ENCODE measurements at places on chromosomes 16 and 17.

DNA sequence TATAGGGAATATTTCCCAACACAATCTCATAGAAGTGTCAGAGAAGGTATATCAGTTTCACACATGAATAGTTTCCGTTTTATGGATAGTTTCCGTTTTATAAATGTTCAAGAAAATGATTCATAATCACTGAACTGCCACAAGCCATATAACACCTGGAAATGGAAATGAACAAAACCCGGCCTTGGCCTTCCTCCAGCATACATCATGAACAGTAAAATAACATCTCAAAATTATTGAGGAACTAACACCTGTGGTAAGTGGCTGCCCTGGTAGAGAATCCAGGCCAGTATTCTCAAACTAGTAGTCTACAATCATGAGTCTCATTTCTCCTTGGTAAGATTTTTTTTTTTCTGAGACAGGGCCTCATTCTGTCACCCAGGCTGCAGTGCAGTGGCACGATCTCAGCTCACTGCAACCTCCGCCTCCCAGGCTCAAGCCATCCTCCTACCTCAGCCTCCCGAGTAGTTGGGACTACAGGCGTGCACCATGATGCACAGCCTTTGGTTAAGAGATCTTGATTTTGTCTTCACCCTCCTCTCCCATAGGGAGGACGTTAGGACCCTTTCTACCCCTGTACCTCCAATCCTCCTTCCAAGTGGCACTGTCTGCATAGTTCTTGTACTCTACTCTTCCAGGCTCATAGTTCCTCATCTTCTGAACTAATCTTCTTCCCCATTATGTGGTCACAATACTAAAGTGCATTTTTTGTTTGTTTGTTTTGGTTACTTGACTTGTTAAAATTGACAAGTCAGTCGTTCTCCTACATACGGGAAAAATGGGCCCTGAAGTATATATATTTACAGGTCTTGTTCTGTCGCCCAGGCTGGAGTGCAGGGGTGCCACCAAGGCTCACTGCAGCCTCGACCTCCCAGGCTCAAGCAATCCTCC lies 15.0 kb upstream of the RGS9 start:
- no peak for DNase-seq

DNA sequence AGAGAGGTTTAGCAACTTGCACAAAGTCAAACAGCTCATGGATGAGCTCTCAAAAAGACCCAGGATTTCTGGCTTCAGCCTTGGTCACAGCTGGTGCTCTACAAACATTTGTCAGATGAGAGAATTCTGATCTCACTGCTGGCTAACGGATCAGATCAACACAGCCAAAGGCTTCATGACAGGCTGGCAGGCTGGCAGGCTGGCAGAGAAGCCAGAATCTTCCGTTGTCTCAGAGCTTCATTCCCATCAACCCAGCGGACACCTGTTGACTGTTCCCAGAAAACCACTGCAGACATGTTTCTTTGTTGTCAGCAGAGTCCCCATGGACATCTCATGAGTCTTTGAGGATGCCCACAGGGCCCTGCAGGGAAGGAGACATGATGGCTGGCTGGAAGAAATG lies 303.8 kb upstream of the ASIC2 start:
- DNase-seq = no peak

- DNase-seq = no peak
Observed at GRCh38 chr17:39629898-39630297, 3.1 kb downstream of the PPP1R1B start.

GRCh38 chr16:1620391-1620790 lies 8.2 kb downstream of the CRAMP1 start:
- no peak for DNase-seq

DNA sequence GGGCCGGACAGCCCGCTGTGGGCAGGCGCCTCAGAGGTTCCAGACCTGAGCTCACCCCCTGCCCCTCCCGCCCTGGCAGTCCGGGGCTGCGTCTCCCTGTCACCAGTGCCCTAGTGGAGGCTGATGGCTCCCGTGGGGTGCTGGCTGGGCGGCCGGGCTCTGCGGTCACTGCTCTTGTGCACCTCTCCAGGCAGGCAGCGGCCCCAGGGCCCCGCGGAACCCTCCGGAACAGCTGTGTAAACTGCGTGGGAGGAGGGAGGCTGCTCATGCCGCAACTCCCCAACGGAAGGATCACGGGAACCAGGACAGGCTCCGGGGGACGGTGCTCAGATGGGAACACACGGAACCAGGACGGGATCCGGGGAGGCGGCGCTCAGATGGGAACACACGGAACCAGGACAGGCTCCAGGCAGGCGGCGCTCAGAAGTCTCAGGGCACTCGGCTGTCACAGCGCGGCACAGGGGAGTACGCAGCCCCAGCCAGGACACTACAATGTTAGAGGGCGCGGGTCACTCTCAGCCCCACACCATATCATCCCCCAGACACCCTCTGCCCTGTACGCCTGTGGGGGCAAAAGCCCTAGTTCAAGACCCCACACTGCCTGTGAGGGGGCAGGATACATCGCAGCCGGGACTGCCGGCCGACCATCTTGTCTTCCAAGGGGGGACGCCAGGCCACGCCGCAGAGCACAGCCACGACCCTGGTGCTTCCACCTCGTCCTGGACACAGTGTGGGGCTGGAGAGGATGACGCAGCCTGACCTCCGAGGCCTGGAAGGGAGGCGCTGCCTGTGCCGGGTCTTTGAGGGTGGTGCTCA lies 74.0 kb upstream of the GNG13 start:
- DNase-seq = no peak

GRCh38 chr16:11586378-11586855 lies 302 bp downstream of the LITAF start:
- no peak for DNase-seq

DNA sequence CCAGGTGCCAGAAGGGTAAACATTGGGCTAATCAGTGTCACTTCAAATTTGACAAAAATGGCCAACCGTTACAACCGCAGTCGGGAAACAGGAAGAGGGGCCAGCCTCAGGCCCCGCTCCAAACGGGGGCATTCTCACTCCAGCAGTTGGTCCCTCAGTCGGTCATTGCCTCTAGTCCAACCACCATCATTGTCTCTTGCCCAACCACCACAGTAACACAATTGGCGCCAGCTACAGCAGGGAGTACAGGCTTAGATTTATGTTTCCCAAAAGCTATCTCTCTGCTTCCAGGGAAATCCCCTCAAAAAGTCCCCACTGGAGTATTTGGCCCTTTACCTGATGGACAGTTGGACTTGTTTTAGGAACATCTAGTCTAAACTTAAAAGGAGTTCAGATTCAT lies 20.3 kb downstream of the ALOX15B start:
- DNase-seq = no peak

DNA sequence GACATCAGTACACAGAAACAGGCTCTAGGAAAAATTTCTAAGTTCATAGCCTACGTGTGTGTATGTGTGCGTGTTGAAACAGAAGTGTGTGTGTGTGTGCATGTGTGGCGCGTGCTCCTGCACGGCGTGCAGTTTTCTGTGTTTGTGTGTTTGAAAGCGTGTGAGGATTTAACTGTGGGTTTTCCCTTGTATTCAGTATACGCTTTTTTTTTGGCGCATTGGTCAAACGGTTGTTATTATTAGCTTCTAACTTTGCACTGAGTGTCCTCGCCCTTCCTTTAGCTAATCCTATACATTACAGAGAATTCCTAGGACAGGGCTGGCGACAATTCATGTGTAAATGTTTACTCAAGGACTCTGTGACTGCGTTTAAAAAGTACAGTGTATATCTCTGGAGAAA lies 23.0 kb downstream of the TMC6 start:
- no peak for DNase-seq

- DNase-seq = peak; percentile 88
Observed at GRCh38 chr17:41625602-41626001, 1.2 kb upstream of the KRT17 start.

DNA sequence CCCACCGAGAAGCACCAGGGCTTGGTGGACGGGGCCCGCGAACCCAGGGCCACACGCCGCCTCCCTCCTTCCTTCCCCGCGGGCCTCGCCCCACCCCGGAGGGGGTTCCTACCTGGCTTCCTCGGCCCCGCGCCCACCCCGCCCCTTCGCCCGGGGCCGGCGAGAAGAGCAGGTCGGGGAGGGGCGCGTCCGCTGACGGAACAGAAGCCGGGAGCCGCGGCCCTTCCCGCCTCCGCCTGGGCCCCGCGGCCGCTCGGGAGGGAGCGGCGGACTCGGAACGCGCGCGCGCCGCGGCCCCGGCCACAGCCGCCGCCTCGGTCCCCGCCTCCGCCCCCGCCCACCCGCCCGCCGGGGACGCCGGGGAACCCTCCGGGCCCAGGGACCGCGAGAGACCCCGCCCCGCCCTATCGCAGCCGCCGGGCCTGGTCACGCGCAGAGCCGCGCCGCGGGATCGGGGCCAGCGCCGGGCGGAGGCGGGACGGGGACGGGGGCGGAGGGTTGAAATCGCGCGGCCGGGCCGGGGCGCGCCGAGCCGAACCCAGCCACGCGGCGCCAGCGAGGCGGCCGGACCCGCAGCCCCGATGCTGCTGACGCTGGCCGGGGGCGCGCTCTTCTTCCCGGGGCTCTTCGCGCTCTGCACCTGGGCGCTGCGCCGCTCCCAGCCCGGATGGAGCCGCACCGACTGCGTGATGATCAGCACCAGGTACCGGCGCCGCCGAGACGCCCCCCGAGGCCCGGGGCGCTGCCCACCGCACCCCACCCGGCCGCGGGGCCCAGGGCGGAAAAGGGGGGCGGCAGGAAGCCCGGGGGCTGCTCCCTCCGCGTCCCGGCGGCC lies at the start of gene TLCD3A:
Gene TLCD3A (plus strand): TSS at position 530 of the 835 bp plus-strand sequence. CDS start 52 bp downstream, at position 582.
- DNase-seq = no peak

DNA sequence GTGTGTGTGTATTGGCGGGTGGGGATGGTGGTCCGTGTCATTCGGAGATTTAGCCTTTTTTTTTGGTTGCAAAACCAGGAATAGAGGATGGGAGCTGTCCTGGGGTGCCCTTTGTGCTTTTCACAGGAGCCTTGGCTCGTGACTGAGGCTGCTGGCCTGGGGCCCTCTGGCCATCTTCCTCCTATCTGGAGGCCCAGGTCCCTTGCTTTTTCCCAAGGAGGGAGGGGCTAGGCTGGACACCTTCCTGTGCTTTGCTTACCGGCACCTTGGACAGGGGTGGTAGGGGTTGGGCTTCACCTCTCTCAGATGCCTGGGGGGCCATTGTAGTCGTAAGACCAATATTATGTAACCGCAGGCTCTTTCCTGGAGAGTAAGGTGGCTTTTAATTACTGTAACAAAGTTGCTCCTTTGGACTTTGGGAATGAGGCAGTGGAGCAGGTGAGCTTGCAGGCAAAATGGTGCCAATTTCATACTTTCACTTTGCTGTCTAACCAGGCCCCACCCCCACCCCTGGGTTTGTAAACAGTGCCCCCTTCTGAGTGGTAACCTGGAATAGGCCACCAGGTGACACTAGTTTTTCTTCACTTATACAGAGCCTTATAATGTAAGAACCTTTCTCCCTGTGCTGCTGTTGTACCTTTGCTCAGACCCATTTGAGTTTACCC lies 1.2 kb downstream of the DYNLL2 start:
- DNase-seq = no peak

DNA sequence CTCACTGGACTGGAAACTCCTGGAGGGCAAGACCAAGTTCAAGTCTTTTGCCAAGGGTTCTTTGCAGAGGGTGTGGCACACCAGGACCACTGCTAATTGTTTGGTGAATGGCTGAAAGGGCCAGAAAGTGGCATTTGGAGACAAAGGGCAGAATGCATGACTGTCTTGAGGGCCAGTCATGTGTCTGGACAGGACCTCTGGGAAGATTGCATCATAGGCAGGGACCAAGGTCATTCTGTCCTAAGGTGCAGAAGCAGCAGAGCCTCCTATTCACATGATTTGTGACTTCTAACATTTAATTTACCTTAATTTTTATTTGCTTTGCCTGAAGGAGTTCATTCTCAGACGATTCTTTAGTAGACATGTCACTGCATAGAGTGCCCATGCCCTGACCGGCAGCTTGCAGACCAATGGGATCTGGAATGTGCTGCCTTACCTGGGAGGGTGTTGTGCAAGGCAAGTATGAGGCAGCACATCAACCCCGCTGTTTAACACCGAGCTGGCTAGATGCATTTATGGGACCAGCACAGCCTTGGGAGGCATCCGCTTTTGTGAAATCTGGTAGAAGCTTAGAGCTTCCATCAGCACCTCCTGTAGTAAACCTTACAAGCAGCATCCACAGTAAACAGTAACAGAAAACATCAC lies 62.3 kb upstream of the MAF start:
- DNase-seq = no peak

- no peak for DNase-seq
Observed at GRCh38 chr16:12509121-12509520, 294.6 kb downstream of the CPPED1 start.

GRCh38 chr17:77211681-77212080 lies 70.9 kb downstream of the SEC14L1 start:
- DNase-seq = no peak

- DNase-seq = peak; percentile 81
Observed at GRCh38 chr16:14097182-14097959, 26.3 kb downstream of the MRTFB start.

- no peak for DNase-seq
Observed at GRCh38 chr17:4195306-4195705, 52.3 kb downstream of the CYB5D2 start.

DNA sequence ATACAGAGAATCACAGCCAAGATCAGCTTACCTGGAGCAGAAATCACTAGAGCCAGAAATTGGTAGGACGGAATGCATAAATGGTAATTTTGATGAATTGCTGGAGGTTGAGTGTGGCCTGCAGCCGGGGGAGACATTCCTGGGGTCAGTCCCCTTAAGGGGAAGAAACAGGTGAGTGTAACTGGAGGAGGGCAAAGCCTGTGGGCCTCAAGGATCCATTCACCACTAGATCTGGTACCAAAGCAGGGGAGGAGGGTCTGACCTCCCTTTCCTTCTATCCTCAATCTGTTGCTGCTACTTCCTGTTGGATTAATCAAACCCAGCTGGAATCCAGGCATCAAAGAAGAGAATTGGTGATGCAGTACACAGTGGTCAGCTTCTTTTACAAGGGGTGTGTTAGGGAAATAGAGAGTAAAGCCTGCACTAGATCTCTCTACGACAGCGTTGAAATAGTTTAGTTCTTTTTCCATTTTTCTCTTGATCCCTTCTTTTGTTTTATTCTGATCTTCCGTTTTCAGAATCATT lies 8.6 kb upstream of the ABCA9 start:
- no peak for DNase-seq

- no peak for DNase-seq
Observed at GRCh38 chr17:49597436-49597835, 21.8 kb downstream of the NXPH3 start.

GRCh38 chr16:50530277-50531236 lies 17.6 kb upstream of the NKD1 start:
- peak; percentile 33 for DNase-seq

GRCh38 chr16:57462978-57463362 lies 491 bp downstream of the POLR2C start:
- no peak for DNase-seq

DNA sequence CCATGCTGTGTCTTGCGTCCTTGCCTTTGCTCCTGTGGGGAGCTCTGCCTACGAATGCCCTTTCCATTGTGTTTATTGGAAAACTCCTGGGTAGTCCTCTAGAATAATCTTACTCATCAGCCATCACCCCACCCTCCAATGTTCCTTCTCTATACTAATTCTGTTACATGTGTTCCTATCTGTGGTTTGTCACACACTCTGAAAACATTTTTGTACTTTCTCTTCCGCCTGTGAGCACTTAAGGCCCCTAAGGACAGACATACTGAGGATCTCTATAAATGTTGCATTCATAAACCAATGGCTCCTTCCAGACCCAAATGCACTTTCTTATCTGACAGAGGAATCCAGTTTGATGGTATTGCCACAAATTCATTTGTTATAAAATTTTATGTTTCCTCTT lies 53.9 kb upstream of the MON1B start:
- DNase-seq = no peak

- no peak for DNase-seq
Observed at GRCh38 chr17:80498242-80498919, 22.0 kb upstream of the NPTX1 start.

All from epithelial cell of prostate (primary cell).